B cell (primary cell): ENCODE measurements at places on chromosomes 7 and 10.

DNA sequence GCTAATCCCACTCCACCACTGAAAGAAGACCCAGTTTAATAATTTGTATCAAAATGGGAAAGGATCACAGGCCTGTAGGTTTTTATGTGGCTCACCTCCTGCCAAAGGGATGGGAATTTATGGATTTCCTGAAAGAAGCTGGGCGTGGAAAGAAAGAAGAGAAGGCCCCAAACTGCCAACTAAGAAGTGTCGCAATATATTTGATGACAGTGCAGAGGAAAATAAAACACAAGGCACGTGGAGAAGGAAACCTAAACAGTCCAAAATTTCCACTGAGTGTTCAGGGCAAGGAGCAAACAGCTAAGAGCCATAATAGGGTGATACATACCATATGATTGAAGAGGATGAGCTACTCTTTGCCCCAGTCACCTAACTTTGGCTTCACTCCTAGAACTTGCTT, 667.2 kb downstream of the GATA3 start:
- DNase-seq = no peak

GRCh38 chr7:106183952-106184351, 71.8 kb upstream of the SYPL1 start:
- DNase-seq = no peak

GRCh38 chr10:7302392-7302906, 108.4 kb downstream of the SFMBT2 start:
- no peak for DNase-seq

GRCh38 chr10:119667562-119668328, 16.6 kb downstream of the BAG3 start:
- no peak for DNase-seq

GRCh38 chr10:75876710-75877109, 445.3 kb downstream of the LRMDA start:
- DNase-seq = no peak

DNA sequence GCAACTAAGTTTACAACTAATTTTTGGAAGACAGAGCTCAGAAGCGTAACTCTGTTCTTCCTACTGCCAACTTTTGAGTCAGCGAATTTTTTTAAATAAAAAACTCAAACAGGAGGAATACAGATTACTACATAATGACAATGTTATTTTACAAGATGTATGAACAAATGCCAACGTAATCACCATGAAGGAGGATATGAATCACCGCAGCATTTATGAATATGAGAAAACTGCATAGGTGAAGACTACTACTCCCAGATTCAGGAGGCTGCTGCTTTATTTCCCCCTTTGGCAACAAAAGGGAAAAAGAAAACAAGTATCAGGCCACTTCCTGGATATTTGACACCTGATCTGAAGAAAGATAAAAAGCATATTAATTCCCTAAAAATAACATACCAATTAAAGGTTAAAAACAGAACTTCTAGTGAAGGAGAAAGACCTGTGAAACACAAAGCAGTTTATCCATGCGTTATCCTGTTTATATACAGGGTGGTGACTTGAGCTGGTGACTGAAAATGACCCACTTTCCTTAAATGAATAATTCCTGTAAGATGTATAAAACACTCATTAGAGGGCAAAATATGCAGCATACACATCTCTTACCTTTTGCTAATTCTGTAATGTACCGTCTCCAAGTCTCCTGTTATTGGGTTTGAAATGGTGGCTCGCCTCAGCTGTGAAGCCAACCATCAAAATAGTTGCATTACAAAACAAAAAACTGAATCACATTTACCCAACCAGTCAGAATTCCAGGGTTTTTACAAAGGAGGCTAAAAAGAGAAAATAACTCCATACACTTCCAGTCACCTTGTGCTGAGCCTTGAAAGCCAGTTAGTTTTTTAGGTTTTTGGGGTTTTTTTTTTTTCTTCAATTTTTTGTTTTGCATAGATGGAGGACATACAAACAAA, 52.0 kb downstream of the P4HA1 start:
- DNase-seq = no peak

- no peak for DNase-seq
Observed at GRCh38 chr10:89352802-89353201, 25.0 kb downstream of the IFIT3 start.

DNA sequence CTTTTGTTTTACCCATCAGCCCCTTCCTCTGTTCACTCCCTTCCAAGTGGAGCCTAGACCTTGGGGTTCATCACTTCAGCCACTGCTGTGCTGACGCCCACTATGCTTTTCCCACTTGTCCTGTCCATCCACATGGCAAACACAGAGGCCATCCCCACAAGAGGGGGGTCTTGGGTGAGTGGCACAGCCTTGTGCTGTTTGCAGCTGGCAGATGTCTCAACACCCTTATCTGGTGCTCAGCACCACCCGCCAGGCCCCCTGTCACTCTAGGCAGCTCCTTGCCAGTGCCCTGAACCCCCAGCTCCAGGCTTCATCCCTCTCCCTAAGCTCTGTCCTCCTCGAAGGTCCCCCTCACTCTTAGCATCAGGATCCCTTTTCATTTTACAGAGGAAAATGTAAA, 13.1 kb downstream of the BLVRA start:
- no peak for DNase-seq

DNA sequence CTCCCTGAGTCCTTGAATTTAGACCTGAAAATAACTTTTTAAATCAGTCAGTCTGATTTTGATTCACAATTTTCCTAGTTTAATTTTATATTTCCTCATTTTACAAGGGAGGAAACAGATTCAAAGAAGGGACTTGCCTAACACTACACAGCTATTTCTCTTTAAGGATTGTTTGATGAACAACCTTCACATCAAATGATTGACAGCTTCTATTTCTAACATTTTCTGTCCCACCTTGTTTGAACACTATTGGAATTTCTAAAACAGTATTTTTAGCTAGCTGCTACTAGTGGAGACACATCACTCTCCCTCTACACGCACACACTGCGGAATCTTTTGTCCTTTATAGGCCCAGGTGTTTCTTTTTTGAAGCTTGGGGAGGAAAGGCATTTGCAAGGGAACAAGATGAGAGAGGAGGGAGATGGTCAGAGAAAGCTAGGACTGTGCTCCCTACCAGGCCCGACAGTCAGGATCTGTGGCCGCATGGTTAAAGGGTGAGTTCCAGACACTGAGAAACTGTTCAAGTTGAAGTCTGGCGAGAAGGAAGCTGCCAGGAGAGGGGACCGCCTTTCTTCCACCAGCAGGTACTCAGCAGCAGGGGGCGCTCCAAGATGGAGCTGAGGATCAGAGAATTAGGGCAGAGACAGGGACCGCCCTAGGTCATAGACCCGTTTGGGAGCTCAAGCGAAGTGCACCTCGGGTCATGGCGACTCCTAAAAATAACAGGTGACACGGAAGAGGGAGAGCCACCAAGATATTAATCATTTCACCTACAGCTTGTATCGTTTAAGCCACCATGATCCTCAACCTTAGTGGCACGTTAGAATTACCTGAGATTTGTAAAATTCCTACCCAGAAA, 49.7 kb downstream of the DNAJC12 start:
- DNase-seq = peak; percentile 70

DNA sequence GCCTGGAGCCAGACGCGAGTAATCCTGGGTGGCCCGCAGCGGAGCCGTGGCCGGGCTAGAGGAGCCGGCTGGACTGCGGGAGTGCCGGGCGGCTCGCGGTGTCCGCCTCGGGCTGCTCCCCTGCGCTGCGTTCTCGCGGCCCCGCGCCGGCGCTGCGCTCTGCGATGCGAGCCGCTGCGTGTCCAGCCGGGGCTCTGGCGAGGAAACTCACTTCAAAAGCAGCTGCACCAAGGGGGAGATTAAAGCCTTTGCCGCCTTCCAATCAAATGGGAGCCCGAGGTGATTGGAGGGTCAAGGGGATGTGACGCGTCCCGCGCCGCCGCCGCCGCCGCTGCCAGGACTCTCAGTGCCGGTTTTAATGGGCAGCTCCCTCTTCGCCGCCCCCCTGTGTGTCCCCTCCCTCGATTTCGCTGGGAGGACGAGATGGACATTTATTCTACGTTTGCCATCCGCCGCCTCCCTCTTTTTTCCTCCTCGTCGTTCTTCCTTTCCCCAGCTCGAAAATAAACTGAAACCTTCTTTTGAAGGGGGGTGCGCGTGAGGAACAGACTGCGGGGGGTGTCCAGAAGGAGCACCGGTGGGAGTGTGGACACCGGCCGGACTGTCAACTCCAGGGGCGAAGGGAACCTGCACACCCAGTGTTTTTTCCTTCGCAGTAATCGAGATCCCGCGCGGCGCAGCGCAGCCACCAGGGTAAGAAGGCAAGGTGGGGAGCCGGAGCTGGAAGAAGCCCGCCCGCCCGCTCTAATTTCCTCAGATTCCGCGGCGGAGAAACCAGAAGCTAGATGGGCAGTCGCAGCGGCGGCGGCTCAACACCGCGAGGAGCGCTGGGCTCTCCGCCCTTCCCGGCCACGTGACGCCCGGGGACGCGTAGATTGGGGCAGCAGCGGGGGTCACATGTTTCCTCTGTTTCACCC, at the start of gene ZNF503:
ZNF503 (minus strand) TSS at position 196 of the 917 bp plus-strand sequence. CDS start 345 bp downstream, outside the sequence.
- DNase-seq = peak; percentile 48

- no peak for DNase-seq
Observed at GRCh38 chr7:37952240-37952639, 31.8 kb downstream of the EPDR1 start.

- DNase-seq = no peak
Observed at GRCh38 chr7:66198469-66198868, 6.7 kb upstream of the TPST1 start.

- no peak for DNase-seq
Observed at GRCh38 chr7:107854454-107854853, 36.5 kb upstream of the DLD start.

GRCh38 chr10:49010295-49010694, 70.7 kb upstream of the LRRC18 start:
- DNase-seq = no peak

DNA sequence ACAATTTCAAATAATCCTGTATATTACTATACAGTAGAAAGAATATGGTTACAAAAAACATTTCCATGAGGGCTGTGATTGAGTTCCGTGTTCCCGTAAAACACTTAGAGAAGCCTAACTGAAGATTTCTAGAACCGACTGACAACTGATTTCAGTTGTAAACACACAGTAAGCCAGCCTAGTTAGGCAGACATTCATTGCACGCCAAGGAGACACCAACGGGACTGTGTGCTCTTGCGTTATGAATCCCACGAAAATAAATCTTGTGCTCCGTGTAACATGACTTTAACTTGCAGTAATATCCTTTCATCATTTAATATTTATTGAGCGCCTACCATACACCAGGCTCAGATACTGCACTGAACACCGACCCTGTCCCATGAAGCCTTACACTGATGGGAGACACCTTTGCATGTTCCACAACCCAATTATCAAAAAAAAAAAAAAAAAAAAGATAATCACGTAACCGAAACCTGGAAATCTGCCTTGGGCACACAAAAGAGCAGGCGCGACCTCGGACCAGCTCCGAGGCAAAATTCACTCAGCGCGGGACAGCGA, 420 bp upstream of the KLHL7 start:
- DNase-seq = no peak

DNA sequence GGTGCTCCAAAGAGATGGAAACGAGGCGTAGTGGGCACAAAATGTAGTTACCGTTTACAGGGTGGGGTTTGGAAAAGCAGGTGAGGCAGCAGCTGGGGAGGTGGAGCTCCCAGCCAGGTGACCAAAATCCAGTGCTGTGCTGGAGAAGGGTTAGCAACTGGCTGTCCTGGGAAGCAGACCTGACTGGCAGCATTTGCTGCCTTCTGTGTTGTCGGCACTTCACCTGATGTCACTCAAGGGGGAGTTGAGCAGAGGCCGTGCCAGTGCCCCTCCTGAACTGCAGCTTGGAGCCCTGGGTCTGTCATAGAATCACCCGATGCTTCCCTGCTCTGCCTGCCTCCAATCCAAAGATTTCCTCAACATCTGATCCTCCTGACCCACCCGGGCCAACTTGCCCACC, 12.8 kb downstream of the GCK start:
- no peak for DNase-seq

GRCh38 chr10:3424111-3424851, 251.7 kb upstream of the PITRM1 start:
- no peak for DNase-seq

GRCh38 chr10:92573091-92573797, 649 bp downstream of the IDE start:
- peak; percentile 52 for DNase-seq

GRCh38 chr10:92142512-92142911, 148.4 kb downstream of the CPEB3 start:
- DNase-seq = no peak

GRCh38 chr7:138154661-138155060, 78.4 kb downstream of the AKR1D1 start:
- DNase-seq = no peak

- no peak for DNase-seq
Observed at GRCh38 chr10:2929480-2930258, 137.7 kb upstream of the PFKP start.

- DNase-seq = no peak
Observed at GRCh38 chr7:75879771-75880184, 944 bp downstream of the RHBDD2 start.

- DNase-seq = no peak
Observed at GRCh38 chr7:43278088-43278644, 165.7 kb downstream of the HECW1 start.

DNA sequence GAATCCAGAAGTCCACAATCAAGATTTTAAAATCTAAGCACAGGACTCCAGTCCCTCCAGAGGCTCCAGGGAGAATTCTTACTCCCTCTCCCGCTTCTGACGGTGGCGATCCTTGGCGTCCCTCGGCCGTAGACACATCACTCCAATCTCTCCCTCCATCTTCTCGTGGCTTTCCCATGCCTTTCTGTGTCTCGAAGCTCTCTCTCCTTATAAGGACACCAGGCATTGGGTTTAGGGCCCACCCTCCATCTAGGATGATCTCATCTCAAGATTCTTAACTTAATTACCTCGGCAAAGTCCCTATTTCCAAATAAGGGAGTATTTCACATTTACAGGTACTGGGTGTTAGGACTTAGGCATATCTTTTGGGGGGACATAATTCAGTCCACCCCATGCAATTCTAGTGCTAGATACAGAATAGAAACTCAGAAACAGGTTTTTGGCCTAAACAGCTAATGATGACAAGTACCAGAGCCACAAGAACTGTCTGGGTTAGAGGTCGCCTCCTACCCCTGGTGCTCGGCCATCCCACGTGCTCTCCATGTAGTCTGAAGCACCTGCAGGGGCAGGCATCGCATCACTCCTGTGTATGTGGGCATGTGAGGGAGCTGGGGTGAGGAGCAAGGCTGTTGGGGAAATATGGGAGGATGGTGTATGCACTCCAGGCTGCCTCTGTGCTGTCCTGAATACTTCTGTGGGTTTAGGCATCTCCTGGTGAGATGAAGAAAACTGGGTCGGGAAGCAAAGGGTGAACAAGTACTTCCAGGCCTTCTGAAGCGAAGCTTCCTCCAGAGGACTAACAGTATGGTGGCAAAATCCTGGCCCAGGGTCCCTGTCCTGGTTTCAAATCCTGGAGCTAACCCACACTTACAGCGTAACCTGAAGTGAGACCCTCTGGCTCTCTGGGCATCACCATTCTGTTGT, 298.3 kb upstream of the ZMIZ1 start:
- no peak for DNase-seq

DNA sequence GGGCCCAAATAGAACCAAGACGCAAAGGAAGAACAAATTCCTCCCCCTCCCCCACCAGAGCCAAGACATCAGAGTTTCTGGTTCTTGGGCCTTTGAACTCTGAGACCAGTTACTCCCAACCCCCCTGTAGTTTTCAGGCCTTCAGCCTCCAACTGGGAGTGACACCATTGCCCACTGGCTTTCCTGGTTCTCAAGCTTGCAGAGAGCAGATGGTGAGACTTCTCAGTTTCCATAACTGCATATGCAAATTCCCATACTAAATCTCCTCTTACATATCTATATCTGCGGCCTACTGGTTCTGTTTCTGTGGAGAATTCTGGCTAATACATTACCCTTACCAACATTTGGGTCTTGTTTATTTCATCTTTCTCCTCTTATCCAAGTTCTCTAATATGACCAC, 762.9 kb downstream of the GRM8 start:
- DNase-seq = no peak

- no peak for DNase-seq
Observed at GRCh38 chr7:116672596-116673456, 830 bp downstream of the MET start.
